Spleen (tissue), 13 donors: ENCODE measurements at places on chromosomes 11 and 22.

- no peak for DNase-seq
These were observed 717.6 kb upstream of the ANO5 start for GRCh38 chr11:21475276-21475675.

DNA sequence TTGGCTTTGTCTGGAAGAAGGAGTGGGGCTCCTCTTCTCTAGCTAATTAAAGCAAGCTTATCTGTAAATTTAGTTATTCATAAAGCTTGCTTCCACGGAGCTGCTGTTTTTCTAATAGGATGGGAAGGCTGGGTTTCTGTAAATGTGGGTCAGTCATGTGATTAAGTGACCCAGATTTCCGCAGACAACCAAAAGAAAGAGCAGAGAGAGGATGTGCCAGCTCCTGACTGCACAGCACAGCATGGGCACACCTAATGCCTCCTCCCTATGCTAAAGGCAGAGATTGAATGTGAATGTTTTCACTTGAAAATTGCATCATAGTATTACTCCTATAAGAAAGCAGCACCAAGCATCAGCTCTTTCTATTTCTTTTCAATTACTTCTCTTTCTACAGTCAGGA is 160.2 kb downstream of the FAT3 start:
- no peak for DNase-seq

DNA sequence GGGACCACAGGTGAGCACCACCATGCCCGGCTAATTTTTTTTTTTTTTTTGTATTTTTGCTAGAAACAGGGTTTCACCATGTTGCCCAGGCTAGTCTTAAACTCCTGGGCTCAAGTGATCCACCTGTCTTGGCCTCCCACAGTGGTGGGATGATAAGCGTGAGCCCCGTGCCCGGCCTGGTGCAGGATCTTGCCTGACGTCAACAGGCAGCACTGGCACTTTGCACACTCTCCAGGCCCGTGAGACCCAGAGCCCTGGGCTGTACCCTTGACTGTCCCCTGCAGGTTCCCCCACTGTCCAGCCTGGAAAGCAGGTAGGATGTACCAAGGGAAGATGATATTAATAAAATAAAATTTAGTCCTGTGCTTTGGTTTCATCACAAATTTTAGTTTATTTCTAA is 29.1 kb upstream of the PANX2 start:
- no peak for DNase-seq

DNA sequence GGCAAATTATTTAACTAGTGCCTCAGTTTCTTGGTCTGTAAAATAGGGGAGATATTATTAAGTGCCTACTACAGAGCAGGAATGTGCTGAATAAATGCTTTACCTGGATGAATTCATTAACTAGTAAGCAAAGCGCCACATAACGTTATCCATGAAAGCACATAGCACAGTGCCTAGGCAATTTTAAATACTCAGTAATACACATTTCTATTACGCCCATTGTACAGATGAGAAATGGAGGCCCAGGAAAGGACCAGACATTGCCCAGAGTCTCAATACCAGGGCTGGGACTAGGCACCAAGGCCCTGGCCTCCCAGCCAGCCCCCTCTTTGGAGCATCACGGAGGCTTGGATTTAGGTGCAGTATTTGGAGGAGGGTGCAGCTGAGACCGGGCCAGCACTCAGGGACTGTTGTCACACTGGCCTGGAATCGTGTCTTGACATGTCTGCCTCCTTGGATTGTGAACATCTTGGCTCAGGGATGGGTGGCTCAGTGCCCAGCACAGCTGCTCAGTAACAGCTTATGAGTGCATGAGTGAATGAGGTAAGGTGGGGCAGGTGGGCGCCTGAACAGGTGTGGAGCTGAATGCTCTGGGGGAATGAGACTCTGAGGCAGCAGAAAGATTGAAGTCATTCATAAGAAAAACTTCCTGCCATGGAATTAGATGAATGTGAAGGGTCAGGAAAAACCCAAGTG is 42.1 kb upstream of the TPBGL start:
- no peak for DNase-seq

DNA sequence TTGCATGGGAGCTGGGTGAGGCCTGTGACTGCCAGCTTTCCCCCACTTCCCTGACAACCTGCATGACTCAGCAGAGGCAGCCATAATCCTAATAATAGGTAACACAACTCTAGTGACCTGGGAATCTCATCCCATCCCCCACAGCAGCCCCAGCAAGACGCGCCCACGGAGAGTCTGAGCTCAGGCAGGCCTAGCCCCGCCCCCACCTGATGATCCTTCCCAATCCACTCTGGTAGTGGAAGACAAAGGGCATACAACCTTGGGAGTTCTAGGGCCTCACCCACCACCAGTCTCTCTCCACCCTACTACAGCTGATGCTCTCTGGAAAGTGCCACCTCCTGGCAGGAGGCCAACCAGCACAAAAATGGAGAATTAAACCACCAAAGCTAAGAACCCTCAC is 60.3 kb downstream of the CWF19L2 start:
- no peak for DNase-seq

DNA sequence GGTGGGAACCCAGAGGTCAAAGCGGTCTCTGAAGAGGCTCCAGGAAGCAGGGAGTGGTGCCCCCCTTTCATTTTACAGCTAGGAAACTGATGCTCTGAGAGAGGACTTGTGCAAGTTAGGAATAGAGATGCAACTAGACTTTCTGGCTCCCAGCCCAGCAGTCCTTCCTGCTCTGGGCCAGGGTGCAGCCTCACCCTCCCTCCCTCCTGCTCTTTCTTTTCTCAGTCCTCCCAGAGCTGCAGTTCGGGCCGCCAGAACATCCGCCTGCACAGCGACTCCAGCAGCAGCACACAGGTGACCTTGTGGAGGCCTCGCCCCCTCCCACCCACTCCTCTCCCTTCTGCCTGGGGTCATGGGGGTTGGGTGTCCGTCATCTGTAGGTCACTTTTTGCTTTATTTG is 51.5 kb downstream of the LHFPL7 start:
- no peak for DNase-seq

- DNase-seq, result no peak
These were observed 37.9 kb downstream of the ALG9 start for GRCh38 chr11:111833524-111833923.

GRCh38 chr11:129709801-129710398 is 105.7 kb upstream of the TMEM45B start:
- DNase-seq, result no peak

GRCh38 chr11:60184824-60185511 is 2.1 kb upstream of the MS4A6A start:
- no peak for DNase-seq

DNA sequence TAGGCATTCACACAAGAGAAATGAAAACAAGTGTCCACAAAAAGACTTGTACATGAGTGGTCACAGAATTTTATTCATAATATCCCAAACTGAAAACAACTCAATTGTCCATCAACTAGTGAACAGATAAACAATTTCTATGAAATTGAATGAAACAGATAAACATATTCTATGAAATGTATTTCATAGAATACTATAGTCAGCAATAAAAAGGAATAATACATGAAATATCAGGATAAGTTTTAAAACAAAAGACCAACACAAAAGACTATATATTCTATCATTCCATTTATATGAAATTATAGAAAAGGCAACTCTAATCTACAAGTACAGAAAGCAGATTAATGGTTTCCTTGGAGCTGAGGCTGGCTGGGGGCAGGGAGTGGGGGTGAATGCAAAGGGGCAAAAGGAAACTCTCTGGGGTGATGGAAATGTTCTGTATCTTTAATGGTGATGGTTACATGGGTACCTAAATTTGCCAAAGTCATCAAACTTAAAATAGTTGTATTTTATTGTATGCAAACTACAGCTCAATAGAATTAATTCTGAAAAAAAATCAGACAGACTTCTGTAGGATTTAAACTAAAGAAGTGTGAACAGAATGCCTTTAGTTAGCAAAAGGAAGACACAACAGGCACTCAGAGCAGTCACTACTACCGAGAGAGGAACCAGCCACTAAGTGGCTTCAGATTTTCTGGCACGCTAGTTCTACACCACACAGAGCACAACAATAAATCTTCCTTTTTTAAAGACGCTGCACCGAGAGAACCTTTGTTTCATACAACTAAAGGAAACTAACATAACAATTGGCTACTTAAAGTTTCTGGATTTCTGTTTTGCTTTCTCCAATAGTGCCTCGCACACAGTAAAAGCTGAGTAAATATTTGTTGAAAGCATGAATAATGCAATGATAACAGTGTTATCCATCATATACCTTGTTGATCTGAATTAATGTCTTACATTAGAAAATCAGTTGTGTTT is 15.4 kb downstream of the CCDC34 start:
- DNase-seq, result no peak

- DNase-seq, result no peak
These were observed 157.4 kb downstream of the COMMD9 start for GRCh38 chr11:36131721-36132397.
